ENCODE measurements at places on chromosomes 4 and X.

GRCh38 chrX:18278449-18278848 is 57.8 kb upstream of the BEND2 start:
- no peak for DNase-seq

DNA sequence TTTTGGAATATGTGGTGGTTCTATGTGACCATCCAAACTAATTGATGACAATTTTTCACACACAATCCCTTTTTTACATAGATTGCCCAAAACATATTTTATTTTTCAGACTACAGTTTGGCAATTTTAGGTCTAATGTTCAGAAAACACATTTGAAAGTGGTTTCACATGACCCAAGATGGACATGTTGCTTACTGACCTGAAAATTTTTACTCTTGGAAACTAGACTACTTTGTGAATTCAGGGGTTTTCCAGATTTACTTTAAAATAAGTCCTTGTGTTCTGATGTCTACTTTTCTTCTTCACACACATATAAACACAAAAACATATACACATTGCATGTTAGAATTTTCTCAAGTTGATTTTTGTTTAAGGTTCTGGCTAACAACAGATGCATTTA is 79.5 kb downstream of the HMGB2 start:
- DNase-seq: no peak

DNA sequence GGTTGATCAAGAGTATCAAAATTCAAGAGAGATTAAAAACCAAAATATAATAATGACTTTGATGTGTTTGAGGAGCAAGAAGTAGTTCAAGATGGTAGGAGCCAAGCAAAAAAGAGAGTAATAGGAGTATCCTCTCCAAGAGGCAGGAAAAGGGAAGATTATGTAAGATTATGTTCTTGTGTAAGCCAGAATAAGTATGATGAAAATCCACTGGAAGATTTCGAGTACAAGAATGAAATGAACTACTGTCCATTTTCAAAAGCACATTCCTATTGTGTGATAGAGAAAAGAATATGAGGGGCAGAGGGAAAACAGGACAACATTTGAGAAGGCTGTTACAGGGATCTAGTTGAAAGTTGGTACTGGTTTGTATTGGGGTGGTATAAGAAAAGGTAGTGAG is 659.6 kb upstream of the INTU start:
- DNase-seq: no peak

GRCh38 chr4:31923634-31924033 is 1203.5 kb downstream of the PCDH7 start:
- DNase-seq: no peak

DNA sequence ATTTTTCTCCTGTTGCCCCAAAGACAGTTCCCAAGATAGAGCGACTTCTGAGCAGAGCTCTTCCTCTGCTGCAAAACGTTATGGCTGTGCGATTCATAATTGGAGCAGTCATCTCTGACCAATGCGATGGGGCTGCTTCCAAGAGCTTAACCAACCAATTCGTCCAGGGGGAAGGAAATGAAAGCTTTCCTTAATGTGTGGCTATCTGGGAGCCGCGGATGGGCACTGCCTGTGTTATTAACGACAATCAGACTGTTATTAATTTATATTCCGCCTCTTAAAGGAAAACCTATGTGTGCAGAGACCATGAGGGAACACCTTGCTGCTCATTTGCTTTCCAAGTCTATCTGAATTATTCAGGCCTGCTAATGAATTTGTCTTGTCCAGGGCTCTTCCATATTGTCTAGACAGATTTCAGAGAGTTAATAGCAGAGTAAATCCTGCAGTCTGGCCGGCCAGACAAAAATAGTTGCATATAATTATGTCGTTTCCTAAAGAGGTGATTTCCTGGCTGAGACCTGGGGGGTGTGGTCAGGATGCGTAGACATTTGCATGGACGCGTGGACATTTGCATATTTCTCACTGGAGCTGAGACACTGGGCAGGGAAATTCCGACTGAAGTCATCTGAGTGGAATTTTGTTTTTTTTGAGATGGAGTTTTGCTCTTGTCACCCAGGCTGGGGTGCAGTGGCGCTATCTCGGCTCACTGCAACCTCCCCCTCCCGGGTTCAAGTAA is 135.4 kb downstream of the HMX1 start:
- DNase-seq: no peak

DNA sequence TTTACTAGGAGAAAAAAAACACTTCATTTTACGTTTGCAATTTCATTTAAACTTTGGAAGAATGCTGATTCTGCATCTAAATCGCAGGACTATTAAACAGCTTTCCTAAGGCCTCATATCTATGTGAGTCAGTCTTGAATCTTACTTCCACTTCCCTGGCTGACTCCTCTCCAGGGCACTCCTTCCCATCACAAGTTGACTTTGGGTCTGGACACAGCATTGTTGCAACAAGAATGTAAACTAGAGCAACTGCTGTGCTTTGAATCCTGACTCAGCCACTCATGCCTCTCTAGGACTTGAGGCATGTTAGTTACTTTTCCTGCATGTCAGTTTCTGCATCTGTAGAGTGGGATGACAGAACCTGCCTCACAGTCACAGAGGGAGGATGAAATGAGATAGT is 413.8 kb downstream of the FAT4 start:
- peak; percentile 85 for DNase-seq

GRCh38 chr4:7364979-7365378 is 69.8 kb downstream of the PSAPL1 start:
- no peak for DNase-seq

- DNase-seq: no peak
Measured at GRCh38 chr4:181938631-181939030, 304.6 kb upstream of the TENM3 start.

- DNase-seq: peak; percentile 33
Measured at GRCh38 chrX:118254611-118255010, 91.3 kb upstream of the WDR44 start.

GRCh38 chr4:41104155-41104554 is 110.2 kb downstream of the APBB2 start:
- DNase-seq: no peak

DNA sequence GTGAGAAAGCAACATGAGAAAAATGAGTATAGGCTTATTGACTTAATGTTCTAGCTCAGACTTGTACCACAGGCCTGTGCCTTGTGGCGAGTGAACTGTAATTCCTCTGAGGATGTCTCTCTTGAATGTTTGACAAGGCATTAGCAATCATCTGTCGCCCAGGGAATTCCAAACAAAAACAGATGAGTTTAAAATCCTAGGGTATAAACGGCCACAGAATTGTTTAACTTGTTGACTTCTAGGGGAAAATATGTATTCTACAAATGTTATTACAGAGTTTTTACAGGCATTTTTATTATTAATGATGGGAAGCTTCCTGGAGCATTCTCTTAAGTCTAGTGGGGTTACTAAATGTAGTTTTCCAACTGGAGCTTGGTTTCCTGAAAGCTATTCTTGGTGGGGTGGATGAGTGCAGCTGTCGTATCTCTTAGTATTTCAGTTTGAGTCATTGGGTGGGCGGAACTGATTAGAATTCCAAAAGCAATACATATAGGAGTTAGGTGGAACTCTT is 40.6 kb downstream of the ARHGAP10 start:
- DNase-seq: no peak

DNA sequence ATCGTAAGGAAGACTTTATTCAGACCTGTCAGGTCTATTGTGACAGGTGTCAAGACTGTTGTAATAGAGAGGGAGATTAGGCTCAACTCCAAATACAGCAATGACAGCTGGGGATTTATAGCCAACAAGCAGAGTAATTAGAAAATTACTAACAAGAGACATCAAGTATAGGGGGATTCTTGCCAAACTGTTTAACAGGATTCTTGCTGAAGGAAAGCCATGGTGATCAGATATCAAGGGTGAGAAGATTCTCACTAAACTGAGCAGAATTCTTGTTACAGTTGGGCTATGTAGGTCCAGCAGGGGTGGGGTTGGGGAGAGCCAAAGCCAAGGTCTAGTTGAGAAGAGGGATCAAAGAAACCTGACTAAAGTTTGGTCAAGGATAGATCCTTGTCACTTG is 461.0 kb upstream of the GALNT7 start:
- no peak for DNase-seq

- DNase-seq: no peak
Measured at GRCh38 chrX:1387141-1387776, 4.7 kb downstream of the SLC25A6 start.

DNA sequence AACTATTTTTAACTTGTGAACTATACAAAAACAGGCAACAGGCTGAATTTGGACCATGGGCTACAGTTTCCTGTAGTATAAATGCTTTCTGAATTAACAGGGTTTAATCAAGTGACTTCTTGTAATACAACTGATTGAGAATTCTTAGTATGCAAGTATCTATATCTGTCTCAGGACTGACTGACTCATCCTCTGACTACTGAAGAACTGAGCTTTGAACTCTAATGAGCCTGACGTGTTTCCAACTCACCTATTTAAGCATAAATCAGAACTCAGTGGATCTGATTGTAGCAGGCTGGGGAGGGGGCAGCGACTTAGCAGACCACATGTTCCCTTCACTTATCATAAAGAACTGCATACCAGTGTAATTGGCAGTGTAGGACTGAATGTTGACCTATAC is 7.8 kb downstream of the SPATA4 start:
- DNase-seq: no peak

- DNase-seq: no peak
Measured at GRCh38 chrX:95764972-95765451, 919.6 kb upstream of the DIAPH2 start.

DNA sequence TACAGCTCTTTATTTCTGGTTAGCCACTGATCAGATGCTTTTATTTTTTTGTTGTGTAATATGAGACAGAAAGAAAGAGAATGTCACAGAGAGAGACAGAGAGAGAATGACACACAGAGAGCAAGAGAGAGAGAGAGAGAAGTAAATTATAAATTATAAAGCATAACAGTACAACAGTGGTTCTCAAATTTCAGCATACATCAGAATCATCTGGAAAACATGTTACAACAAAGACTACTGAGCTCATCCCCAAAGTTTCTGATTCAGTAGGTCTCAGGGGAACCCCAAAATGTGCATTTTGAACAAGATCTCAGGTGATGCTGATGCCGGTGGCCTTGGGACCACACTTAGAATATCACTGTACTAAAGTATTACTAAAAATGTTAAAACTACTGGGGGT is 245.8 kb upstream of the DIAPH2 start:
- no peak for DNase-seq

DNA sequence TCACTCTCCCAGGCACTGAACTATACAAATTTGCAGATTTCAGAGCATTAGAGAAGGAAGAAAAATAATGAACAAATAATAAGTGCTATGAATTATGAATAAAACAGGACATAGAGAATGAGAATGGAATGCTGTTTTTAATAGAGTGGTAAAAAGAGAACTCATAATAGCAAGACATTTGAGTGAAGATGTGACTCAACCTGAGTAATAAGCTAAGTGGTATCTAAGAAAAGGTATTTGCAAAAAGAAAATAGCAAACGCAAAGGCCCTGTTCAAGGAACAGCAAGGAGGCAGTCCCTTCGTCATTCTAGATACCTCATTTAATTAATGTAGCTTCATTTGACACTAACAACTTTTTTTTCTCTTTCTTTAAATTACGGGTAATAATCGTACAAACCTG is 1910.0 kb upstream of the TENM3 start:
- DNase-seq: no peak

GRCh38 chr4:120316416-120316815 is 249.8 kb upstream of the MAD2L1 start:
- no peak for DNase-seq

GRCh38 chrX:133175605-133176004 is 42.5 kb downstream of the TFDP3 start:
- no peak for DNase-seq

GRCh38 chrX:39577985-39578869 is 519.5 kb downstream of the BCOR start:
- no peak for DNase-seq

DNA sequence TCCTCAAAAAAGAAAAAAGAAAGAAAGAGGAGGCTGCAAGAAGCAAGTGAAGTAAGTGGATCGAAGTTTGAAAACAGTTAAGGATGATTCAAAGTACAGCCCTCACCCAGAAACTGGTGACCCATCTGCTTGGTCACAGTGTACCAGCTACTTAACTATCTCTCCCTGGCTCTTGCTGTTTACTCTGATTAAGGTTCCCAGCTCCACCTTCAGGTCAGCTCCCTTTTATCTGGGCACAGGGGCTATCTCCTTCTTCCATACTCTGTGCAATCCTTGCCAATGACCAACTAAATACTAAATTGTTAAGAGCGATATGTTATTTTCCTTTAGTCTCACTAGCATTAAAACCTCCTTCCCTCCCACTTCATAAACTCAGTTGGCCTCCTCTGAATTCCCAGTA is 81.5 kb upstream of the SMIM10 start:
- DNase-seq: no peak

- DNase-seq: peak; percentile 52
Measured at GRCh38 chr4:167021545-167022155, 212.6 kb downstream of the SPOCK3 start.

DNA sequence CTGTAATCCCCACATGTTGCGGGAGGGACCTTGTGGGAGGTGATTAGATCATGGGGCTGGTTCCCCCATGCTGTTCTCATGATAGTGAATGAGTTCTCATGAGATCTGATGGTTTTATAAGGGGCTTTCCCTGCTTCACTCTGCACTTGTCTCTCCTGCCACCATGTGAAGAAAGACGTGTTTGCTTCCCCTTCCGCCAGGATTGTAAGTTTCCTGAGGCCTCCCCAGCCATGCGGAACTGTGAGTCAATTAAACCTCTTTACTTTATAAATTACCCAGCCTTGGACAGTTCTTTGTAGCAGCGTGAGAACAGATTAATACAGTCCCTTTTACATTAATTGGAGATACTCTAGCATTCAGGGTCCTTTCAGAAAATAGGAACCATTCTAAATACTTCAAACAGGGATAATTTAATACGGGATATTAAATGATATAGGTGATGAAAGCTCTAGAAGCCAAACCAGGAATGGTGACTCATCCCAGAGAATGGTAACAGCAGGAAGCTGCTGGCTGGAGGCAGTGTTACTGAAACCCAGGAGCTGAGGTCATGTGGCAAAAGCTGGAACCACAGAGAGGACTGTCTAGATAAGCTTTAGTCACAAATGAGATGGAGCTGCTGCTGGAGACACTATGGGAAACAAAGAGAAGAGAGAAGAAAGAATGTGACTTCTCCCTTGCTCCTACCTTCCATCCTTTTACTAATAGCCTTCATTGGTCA is 57.3 kb downstream of the GSTCD start:
- DNase-seq: peak; percentile 69

GRCh38 chrX:16671005-16671404 is 21.0 kb downstream of the S100G start:
- peak; percentile 13 for DNase-seq

- no peak for DNase-seq
Measured at GRCh38 chr4:119106036-119107000, 29.3 kb upstream of the MYOZ2 start.

DNA sequence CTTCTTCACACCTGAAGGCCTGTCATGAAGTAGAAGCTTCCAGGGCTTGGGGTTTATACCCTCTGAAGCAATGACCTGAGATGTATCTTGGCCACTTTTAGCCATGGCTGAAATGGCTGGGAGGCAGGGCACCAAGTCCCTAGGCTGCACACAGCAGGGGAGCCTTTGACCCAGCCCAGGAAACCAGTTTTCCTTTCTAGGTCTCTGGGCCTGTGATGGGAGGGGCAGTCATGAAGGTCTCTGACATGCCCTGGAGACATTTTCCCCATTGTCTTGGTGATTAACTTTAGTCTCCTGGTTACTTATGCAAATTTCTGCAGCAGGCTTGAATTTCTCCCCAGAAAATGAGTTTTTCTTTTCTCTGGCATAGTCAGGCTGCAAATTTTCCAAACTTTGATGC is 511.0 kb upstream of the KLHL4 start:
- no peak for DNase-seq

- no peak for DNase-seq
Measured at GRCh38 chr4:67480810-67481209, 64.5 kb downstream of the CENPC start.
